ENCODE measurements at places on chromosomes 7 and 10.

DNA sequence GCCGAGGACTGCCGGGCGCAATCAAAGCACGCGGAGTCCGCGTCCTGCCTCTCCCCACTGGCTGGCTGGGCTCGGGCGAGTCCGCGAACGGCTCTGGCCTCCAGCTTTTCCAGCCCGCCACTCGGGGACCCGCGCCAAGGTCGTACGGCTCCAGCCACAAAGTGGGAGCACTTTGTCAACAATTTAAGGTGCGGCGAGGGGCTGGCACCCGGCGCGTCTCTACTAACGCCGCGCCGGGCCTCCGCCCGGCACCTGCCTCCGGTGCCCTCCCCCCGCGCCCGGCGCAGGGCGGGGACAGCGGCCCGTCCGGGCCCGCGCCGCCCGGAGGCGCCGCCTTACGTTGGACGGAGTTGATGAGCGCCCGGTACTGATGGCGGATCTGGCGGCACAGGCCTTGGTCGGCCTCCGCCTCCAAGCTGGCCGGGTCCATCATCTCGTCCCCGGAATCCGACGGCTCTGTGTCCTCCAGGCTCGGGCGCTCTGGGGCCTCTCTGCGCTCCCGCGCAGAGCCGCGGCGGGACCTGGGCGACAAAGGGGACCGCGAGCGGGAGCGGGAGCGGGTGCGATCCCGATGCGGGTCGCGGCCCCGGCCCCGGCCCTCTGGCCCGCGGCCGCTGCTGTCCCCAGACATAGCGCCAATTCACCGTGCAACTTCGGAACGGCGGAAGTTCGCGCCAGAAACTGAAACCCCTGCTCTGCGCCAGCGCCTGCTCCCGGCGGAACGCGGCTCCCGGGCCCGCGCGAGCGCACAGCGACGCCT is at the start of gene NSMCE4A:
TSS of gene NSMCE4A (minus strand) at position 683 of the 760 bp plus-strand sequence. CDS start at position 631, 52 bp downstream.
- peak; percentile 76 for DNase-seq

DNA sequence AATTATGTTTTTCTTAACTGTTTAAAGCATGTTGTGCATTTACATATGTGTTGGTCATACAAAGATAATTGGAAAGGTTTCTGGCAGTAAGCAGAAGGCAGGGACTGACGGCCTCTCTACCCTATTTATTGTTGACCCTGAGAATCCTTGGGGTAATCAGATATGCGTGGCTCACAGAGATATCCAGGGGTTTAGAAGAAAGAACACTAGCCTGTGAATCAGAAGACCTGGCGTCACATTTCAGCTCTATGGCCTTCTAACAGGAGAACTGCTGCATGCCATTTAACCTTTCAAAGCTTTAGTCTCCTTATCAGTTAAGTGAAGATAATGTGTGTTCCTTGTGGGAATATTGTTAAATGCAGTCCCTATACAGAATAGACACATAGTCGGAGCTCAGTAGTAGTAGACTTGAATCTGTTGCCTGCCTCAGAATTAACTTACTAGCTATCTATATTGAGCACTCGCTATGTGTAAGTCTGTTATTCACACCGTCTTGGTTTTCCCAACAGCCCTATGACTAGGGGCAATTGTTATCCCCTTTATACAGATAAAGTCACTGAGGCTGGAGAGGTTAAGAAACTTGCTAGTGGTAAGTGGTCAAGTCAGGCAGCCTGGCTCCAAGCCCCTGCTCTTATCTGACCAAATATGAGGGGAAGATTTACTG is 129.6 kb upstream of the ANKRD1 start:
- no peak for DNase-seq

DNA sequence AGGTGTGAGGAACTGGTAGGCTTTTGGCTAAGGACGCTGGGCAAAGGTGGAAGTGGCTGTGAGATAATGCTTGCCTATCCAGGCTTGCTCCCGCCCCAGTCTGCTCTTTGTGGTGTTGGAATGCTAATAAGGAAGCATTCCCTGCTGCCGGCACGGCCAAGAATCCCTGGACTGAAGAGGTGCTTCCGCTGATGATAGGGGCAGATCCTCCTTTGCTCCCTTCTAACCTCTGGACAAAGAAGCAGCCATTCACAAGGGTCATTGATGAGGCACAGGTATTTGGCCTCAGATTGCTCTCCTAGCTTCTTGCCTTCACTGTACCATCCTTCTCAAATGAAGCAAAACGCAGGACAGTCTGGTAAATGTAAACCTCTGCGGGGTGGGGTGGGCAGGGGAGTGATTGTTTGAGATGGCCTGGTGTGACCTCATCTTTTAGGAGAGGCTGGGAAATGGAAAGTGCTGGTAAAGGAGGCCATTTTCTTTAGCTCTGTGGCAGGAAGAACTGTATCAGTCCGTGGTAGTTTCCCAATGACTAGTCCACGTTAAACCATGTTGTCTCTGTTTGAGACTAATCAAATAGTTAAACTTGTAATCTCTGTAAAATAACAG is 1.7 kb downstream of the PGAM1 start:
- DNase-seq: peak; percentile 52

DNA sequence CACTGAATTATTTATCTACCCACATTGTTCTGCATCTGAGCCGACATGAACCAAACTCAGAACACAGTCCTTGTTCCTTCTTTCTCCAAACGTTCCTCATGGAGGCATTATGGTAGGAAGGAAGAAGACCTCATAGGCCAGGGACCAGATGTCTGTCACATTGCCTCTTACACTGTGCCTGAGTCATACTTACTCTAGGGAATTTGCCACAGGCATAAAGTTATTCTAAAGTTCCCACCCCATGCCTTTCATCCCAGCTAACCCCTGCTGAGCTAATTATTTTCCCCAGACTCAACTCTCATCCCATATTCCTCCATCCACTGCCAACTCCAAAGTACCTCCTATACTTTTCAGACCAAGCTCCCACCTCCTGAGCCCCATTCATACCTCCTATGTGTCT is 21.2 kb downstream of the MAT1A start:
- DNase-seq: no peak

DNA sequence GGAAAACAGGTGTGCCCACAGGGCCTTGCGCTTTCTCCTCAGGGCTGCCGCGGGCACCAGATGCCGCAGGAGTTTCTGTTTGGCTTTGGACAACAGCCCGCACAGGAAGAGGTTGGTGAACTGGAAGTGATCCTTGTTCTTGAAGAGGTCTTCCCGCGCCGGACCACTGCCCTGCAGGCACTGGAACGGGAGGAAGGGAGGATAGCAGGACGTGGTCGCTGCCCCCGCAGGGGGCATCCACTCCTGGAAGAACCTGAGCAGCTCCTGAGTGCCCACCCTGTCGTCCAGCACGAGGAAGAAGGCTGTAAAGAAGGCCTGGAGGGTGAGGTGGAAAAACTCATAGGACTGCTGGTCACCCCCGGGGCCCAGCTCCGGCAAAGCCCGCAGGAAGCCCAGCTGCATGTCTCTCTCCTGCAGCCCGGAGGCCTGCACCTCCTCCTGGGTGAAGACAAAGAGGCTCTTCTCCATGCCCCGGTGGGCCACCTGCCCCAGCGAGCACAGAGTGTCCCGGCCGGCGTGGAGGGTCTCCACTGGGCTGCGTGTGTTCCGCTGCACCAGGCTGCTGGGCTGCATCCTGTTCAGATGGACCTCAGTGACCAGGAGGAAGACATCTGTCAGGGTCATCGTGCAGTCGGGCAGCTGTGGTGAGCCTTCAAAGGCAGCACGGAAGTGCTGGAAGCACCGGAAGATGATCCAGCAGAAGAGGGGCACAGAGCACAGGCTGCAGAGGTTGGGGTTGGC is 26.9 kb downstream of the NOD1 start:
- no peak for DNase-seq

GRCh38 chr7:55396233-55396785 is 31.2 kb downstream of the LANCL2 start:
- no peak for DNase-seq

DNA sequence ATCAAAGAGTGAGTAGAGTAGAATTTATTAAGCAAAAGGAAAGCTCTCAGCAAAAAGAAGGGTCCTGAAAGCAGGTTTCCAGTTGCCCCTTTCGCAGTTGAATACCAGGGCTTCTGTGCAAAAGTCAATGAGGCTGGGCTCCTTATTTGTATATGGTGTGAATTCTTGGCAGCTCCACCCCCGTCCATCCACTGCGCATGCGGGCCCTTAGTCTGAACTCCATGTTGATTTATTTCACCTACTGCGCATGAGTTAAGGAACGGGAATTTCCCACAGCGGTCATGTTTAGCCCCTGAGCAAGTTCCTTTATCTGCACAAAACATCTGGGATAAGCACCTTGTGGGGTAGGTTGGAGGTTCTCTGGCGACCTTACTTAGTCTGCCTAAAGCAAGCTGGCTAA is 325.6 kb downstream of the ZWINT start:
- DNase-seq: no peak

DNA sequence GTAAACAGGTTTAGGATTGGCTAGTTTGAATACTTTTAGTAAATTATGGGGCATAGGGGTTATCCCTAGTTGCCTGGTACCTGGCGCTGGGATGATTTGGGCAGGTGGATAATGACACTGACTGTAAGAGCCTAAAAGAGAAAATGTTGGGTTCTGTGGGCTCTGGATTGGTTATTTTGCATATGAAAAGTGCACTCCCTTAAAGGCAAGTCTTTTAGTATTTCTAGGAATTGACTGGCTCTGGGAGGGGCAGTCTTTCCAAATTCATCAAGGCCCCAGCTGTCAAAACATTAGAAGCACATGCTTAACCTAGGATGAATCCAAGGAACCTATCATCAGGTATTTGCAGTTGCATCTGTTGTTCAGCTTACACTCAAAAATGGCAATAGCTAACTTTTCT is 454.6 kb upstream of the SORCS1 start:
- DNase-seq: no peak

GRCh38 chr10:15808204-15808797 is 52.0 kb downstream of the MINDY3 start:
- DNase-seq: no peak

DNA sequence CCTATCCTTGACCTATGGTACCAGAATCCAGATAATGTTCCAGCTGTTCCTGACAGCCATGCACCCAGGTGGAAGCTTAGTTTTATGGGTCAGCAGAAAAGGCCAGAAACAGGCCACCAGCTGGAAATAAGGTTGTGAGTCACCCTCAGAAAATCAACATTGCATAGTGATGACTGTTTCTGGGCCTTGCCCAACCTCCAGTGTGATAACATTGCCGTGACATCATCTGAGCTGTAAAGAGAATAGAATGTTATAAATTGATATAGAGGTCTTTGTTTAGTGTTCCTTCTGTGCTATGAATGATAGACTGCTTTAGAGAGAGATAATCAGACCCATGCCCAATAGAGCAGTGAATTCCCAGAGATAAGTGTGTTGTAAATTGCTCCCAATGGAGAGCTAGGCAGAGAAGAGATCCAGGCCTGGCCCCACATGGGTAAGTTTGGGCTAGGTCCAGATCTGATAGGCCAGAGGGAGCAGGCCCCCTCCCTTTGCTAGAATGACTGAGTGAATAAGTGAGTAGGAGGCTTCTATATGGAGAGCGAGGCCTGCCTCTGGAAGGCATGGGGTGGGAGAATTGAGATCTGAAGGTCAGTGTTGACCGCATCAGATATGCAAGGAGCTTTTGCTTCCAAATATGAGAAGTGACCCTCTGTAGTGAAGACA is 14.2 kb upstream of the HPS1 start:
- DNase-seq: no peak

GRCh38 chr7:129530795-129531391 is 28.6 kb downstream of the SMKR1 start:
- no peak for DNase-seq

- no peak for DNase-seq
These were observed 185.6 kb upstream of the LRGUK start for GRCh38 chr7:133941496-133941895.

GRCh38 chr10:61110936-61111335 is 167.0 kb upstream of the RHOBTB1 start:
- DNase-seq: no peak

GRCh38 chr10:48605786-48606529 is 1.1 kb upstream of the ARHGAP22 start:
- DNase-seq: no peak

GRCh38 chr7:68770649-68771048 is 827.6 kb upstream of the AUTS2 start:
- DNase-seq: no peak

DNA sequence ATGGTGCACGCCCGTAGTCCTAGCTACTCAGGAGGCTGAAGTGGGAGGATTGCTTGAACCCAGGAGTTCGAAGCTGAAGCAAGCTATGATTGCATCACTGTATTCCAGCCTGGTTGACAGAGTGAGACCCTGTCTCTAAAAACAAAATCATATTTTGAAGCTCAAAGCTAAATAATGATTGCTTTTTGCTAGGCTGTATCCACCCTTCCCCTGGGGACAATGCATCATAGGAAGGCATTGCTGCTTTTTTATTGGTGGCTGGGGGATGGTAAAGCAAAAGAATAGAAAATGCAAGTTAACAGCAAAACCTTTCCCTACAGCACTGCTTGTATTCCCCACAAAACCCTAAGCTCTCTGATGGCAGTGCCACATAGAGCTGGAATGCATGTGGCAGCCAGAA is 107.5 kb upstream of the WAC start:
- no peak for DNase-seq

- DNase-seq: no peak
These were observed 103.9 kb downstream of the AASS start for GRCh38 chr7:122040147-122040546.

GRCh38 chr7:42924223-42924838 is 7.6 kb downstream of the PSMA2 start:
- DNase-seq: no peak

- DNase-seq: peak; percentile 65
These were observed 33.8 kb upstream of the RBM20 start for GRCh38 chr10:110610308-110610774.

DNA sequence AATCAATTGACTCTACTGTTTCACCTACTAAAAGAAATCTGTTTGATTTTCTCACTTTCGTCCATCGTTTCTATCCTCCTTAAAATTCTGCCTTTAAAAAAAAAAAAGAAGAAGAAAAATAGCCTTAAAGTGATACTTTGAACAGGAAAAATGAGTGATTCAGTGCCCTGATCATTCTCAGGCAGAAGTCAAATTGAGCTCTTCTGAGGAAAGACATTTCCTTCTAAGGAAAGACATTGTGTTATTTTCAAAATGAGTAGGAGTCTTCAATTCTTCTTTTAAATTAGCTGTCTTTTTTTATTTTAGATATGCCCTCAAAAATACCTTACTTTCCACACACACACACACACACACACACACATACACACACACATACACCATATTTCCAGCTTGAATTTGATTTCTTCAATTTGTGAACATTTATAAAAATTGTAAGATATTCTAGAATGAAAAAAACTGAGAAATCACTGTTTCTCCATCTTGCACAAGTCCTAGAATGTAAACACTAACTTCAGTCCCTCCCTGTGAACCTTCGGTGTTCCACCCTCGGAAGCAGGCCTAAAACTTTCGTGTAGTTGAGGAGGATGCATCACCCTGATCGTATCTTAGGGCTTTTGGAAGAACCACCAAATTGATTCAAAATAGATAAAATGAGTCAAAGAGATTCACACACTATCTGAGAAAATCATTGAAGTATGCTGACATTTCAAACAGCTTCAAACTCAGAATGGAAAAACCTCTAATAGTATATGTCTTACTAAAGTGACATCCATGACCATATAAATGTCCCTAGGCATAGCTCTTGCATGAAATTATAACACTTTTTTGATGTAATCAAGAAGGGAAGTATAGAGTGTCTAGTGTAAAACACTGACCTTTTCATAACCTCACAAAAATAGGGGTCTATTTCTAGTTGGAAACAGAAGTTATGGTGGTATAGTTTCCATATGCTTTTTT is 270.8 kb downstream of the GATA3 start:
- peak; percentile 22 for DNase-seq
